ENCODE measurements at places on chromosomes 2 and 18.

- DNase-seq = no peak
Measured at GRCh38 chr2:161746891-161747535, 122.8 kb downstream of the SLC4A10 start.

DNA sequence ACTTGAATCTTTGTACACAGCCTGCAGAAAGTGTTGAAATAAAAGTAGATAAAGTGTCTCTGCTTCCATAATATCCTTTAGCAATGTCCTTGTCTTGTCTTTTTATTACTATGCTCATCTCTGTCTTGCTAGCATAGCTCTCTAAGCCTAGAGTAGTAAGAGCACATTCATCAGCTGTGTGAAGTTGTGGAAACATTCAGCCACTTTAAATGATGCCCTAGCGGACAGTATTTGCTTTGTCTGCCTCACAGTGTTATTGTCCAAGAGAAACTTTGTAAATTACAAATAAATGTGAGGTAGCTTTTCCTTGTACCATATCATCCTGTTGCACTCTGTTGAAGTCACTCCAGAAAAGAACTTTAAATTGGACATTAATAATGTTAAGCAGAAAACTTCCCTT is 60.3 kb upstream of the TTC21B start:
- no peak for DNase-seq

DNA sequence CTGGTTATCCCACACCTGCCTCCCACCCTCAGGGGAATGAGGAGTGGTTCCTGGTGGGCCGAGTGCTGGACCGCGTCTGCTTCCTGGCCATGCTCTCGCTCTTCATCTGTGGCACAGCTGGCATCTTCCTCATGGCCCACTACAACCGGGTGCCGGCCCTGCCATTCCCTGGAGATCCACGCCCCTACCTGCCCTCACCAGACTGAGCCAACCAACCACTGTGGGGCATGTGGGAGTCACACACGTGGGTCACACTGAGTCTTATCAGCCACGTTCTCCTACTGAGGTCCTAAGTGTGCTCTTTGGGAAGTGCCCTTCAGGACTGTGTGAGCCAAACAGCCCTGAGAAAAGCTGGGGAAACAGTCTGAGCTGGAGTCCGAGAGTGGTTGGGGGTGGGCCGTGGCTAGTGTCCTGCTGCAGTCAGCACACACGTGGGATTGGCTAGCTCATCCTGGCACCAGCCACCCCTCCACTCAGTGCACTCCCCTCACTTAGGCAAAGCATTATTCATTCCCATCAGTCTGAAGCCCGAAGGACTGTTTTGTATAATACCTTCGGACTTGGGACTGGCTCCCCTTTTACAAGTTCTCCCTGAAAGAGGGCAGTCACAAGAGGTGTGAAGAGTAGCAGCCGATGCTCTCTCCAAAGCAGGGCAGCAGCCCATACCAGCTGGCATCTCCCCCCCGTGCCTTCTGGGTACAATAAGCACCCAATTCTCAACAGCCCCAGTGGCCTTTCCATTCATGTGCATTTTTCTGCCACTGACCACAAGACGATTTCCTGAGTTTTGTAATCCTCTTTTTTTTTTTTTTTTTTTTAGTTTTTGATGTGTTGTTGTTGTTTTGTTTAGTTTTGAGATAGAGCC is 4.6 kb downstream of the TIGD1 start:
- no peak for DNase-seq

- DNase-seq = no peak
Measured at GRCh38 chr2:192072261-192072660, 122.5 kb downstream of the TMEFF2 start.

DNA sequence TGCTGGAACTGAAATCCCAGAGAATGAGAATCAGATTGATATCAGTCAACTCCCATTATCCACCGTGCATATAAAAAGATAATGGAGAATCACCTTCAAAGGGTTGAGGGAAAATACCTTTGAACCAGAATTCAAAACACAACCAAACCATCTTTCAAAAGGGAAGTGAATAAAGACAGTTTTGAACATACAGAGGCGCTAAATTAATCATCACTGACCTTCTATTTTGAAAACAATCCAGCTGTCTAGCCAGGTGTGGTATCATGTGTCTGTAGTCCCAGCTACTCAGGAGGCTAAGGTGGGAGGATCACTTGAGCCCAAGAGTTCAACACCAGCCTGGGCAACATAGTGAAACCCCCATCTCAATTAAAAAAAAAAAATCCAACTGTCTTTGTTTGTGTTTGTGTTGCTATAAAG is 63.6 kb downstream of the TRABD2A start:
- no peak for DNase-seq

- peak; percentile 84 for DNase-seq
Measured at GRCh38 chr18:9366126-9366714, 31.6 kb downstream of the TWSG1 start.

DNA sequence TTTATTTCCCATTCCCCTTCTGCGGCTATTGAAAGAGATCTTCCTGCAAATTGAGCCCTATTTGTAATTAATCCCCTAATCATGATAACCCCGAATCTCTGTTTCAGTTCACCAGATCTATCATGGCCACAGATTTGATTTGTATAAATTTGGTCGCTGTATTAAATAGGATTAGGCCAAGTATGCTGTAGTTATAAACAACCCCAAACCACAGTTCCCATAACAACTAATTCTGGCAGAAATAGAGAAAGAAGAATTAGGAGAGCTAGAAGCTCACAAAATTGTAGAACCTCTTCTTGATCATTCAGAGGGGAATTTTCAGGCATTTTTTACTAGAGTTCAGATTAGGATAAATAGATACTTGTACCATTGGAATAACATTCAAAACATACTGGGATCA is 433.7 kb upstream of the TNP1 start:
- DNase-seq = no peak

DNA sequence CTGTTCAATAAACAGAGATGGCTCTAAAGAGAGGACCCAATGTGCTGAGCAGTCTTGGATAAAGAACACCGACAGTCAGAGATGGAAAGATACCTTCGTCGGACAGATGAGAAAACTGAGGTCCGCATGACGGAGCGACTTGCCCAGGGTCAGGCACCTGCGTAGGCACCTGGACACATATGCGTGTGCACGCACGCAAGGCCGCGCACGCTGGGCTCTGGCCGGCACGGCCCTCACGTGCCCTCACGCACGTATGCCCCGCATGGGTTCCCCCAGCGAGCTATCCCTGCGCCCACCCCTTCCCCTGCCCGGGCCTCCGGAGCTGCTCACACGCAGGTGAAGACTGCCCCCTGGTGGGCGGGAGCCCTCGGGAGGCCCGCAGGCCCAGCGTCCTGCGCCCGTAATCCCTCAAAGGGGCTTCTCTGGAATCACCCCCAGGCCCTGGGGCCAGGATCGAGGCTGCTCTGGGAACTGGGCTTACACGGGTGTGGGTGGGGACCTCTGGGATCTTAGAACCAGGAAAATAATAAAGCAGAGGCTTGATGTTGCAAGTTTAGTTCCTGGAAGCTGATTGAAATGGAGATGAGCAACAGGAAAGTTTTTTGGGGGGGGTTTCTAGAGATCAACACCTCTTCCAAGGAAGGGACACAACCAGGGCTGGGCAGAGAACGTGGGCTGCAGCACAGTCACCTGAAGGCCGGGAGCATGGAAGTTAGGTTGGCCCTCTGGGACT is 246.3 kb downstream of the TNS1 start:
- peak; percentile 43 for DNase-seq

DNA sequence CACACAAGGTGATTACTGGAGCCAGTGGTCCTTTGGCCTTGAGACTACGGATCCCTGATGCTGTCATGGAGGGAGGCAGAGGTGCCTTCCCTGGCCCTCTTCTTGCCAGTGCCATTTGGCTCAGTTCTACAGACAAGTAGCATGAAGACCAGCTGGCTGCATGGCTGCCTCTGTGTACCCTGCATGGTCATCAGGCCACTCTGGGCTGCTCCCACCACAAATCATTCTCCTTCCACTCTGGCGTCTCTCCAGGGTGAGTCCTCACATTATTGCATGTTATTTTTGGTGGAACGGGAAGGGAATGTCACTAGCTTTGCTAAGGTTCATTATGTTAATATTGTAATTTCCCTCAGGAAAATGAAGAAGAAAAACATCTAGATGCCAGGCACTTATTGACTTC is 229.8 kb downstream of the VAPA start:
- no peak for DNase-seq

DNA sequence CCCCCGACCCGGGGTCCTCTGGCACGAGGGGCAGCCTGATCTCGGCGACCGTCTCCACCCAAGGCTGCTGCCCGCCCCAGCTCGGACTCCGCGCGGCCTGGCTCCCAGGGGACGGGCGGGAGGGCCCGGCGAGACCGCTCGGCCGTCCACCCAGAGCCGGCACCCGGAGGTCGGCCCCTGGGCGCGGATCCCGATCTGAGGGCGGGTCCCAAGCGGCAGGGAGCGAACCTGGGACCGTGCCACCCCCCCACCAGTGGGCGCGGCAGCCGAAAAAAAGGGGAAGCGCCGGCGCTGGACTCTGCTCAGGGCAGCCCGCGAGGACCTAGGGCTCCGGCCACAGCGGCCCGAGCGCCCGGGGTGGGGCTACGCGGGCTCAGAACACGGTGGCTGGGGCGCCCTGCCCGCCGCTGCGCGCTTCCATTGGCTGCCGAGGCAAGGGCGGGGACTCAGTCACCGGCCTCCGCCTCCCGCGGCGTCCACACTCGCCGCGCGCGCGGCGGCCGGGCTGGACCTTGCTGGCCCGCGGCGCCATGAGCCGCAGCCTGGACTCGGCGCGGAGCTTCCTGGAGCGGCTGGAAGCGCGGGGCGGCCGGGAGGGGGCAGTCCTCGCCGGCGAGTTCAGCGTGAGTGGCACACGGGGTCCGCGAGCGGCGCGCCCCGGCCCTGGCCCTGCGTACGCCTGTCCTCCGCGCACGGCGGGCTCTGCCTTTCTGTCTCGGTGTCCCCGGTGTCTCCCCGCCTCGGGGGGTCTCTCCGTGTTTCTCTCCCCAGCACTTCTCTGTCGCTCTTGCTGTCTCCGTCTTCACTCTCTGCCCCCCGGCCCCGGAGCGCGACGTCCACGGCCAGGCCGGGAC is at the start of gene PTPN18:
TSS of gene PTPN18 (plus strand) at position 479 of the 854 bp plus-strand sequence. CDS start at position 531, 52 bp downstream.
- DNase-seq = peak; percentile 91

- no peak for DNase-seq
Measured at GRCh38 chr2:158460632-158461297, 4.0 kb downstream of the PKP4 start.

DNA sequence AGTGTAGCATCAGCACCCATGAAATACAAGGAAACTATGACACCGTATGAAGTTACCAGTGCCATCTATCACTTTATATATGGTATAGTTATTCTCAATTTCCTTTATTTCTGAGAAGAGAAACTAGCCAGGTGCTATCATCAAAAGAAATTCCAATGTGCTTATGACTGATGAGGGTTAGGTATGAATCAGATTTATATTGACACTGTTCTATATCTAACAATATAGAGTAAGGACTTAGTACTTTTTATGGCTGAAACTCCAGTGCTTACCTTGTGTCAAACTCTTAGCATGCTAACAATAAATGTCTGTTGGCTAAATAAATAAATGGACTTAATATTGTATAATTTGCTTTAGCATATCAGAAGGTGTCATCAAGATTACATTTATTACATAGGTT is 6.9 kb downstream of the METTL4 start:
- DNase-seq = no peak

- DNase-seq = no peak
Measured at GRCh38 chr2:46559261-46559660, 79.9 kb downstream of the TMEM247 start.

DNA sequence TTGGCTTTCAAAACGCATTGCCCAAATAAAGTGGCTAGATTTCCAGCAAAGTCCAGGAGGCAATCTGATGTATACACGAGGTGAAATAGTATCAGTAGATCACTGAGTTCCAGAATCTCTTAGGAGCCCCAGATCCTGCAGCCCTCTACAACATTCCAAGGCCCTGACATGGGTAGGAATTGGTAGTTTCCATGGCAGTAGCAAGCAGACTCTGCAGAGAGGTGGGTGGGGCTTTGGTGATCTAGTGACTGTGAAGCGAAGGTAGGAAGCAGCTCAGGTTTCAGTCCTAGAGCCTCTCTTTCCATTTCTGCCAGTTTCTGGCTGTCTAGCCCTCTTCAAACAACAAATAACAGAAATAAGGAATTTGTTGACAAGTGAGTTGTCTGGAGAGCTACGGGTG is 13.8 kb upstream of the SGPP2 start:
- DNase-seq = peak; percentile 28

- DNase-seq = no peak
Measured at GRCh38 chr2:157061799-157062198, 195.7 kb upstream of the GALNT5 start.

DNA sequence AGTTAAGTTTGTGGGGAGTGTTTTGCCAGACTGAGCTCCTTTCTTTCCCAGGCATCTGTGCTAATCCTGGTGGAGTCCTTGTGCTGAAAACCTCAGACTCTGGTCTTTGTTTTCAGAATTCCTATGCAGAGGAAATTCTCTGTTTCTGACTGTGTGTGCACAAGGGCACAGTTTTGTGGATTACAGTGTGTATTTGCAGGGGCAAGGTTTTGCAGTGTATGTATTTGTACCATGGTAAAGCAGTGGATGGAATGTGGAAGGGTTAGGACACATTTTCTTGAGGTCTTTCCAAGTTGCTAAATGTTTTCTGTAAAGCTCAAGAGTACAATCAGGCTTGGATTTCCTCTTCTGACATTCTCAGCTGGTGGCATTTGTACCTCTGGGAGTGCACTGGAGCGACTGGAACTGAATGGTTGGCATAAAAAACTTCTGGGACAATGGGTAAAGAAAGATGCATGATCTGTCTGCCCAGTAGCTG is 139.5 kb upstream of the RND3 start:
- no peak for DNase-seq

DNA sequence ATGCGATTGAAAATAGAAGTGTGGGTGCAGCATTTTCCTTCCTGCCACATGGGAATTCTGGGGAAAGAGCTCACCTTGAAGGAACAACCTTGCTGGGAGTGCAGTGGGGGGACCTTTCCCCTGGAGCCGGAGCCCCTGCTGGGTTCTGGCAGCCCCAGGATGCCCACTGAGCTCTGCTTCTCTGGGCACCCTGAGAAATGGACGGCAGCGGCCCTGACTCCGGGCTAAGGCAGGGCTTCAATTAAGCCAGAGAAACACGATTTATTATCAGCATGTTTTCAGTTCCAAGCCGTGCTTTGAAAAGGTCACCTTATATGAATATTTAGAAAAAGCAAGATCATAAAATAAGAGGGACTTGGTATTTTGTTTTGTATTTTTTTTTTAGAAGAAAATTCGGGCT is 68.5 kb downstream of the KLHL29 start:
- no peak for DNase-seq

DNA sequence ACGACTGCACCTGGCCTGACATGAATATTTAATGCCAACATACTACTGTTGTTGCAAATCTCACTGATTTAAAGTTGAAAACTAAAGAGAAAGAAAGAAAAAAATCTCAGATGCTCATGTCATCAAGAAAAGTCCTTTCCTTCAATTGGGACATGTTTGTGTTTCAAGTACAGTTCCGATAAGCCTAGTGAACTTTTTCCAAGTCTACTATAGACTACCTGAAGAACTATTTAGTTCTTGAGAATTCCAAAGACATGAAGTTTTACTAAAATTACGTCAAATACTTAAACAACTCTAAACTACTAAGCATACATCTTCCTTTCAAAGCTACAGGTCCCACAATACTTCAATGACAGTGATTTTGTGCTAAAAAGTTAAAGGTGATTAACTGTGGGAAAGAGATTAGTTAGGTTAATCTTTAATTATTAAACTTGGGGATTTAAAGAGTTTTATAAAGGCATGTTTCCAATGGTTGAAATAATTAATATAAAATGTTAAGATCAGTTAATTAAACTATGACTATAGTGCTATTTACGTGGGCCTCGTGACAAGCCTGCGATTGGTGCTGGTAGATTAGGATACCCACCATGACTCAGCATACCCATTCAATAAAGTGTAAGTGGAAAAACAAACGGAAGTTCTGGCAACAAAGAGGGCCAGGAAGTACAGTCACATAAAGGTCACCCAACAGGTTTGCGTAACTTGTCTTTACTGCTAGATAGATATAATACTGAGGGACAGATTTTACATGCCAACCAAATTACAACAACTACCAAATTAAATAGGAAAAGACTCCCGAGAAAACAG is 55.5 kb downstream of the SEPTIN10 start:
- no peak for DNase-seq

Data from D341Med (cell line).